Ovary (tissue), 10 donors: ENCODE measurements at places on chromosomes 2 and 18. TPM values are rescaled to one million over a fixed set of nuclear protein-coding genes. Genes with fewer than 3 reads are reported as not detected.

DNA sequence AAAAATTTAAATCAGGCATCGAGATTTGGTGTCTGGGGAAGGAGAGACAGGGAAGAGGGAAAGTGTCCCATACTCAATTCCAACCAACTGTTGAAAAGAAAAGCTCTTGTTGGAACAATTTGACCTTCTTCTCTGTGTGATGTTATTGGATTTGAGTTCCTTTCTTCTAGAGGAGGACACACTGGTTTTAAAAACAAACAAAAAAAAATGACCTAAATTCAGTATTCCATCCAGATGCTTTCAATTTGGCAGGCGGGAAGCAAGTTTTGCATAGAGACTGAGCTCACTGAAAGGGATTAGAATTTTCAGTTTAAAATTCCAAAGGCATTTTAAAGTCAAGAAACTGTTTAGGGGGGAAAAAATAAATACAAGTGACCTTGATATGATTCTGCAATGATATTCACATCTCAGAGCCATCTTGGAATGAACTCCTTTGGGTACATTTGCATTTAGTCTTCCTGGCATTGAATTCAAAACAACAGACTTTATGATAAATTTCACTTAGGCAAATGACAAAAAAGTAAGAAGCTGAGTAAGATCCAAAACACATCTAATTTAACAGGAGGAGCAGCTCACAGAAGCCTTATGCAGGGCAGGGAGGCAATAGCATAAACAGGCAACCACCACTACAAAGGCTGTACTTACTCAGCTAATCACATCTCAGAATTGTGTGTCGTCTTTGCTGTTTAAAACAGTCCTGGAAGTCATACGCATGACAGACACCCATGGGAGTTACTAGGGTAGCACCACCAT is 126.8 kb downstream of the CDH20 start:
- DNase-seq, result no peak

GRCh38 chr2:203656522-203657287 is 49.7 kb upstream of the CD28 start:
- no peak for DNase-seq

DNA sequence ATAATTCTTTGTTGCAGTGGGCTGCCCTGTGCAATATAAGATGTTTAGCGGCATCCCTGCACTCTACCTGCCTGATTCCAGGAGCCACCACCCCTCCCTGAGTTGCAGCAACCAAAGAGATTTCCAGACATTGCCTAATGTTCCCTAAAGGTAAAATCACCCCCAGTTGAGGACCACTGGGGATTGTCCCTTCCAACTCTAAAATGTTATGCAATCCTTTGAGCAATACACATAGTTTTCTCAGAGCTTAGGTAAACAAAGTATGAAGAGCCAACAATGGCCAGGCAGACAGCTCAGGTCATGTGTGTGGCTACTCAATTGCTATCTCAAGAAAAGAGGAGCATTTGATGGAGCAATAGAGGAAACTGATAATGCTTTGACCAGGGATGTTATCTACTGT is 87.0 kb downstream of the XDH start:
- no peak for DNase-seq

DNA sequence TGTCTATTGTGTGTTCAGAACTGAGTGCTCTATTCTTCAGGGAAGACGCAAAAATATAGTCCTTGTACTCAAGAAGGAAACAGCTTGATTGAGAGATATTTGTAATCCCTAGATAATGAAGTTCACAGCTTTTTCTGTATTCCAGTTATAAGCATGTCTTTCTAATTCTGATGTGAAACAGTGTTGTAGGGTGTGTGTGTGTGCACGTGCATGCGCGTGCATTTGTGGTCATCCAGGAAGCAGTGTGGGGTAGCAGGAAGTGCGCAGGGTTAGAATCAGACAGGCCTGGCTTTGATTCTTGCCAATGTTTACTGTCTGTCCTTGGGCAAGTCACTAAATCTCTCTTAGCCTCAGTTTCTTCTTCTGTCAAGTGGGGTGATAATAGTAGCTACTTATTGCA is 87.9 kb downstream of the NPAS2 start:
- no peak for DNase-seq

DNA sequence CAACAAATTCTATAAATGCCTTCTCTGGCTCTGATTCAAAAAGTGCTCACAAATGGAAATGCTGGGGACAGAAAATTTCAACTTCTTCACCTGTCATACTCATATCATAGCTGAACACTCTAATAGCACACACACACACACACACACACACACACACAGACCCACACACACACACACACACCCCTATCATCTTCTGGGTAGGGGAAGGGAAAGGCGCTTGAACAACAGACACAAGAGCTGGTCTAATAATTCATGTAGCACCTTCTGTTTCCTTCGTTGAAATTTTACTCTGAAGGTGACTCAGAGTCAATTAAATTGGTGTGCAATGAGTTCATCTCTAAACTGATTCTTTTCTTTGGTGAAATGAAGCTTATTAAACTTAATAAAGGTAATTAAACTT is 32.9 kb downstream of the CD28 start:
- no peak for DNase-seq

GRCh38 chr18:42578792-42579191 is 536.7 kb downstream of the RIT2 start:
- no peak for DNase-seq

GRCh38 chr2:202542142-202542541 is 92.6 kb upstream of the FAM117B start:
- DNase-seq, result no peak

DNA sequence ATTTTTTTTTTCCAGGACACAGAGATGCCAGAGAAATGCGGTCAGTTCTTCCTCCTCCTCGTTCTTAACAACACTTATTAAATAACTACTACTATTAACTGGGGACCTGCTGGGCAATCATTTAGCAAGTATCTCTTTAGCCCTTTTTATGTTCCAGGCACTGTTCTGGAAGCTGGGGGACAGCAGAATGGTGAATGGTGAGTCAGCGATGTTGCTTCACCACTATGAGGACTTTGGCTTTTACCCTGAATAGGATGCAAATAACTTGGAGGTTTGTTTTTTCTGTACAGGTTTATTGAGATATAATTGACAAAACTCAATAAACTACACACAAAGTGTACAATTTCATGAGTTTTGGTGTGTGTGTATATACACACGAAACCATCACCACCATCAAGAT is 179.9 kb upstream of the MSH6 start:
- no peak for DNase-seq

GRCh38 chr2:241788572-241788971 is 11.9 kb downstream of the GAL3ST2 start:
- DNase-seq, result no peak

DNA sequence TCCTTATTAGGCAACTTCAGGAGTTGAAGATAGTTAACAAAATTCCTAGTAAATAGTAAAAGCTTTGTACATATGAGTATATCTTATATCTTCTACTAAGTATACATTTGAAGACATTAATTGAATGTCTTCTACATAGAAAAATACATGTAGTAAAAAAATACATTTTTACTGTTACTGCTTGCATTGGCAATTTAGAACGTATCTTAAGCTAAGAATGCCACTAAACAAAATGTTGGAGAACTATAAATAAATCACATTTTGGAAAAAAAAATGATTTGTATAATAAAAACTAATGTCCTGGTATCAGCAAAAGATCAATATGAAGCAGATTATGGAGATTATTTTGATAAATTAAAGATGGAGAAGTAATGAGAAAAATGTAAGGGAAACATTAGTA is 434.2 kb upstream of the SLC8A1 start:
- no peak for DNase-seq

- DNase-seq, result no peak
Measured at GRCh38 chr2:62660087-62660486, 45.4 kb upstream of the EHBP1 start.

DNA sequence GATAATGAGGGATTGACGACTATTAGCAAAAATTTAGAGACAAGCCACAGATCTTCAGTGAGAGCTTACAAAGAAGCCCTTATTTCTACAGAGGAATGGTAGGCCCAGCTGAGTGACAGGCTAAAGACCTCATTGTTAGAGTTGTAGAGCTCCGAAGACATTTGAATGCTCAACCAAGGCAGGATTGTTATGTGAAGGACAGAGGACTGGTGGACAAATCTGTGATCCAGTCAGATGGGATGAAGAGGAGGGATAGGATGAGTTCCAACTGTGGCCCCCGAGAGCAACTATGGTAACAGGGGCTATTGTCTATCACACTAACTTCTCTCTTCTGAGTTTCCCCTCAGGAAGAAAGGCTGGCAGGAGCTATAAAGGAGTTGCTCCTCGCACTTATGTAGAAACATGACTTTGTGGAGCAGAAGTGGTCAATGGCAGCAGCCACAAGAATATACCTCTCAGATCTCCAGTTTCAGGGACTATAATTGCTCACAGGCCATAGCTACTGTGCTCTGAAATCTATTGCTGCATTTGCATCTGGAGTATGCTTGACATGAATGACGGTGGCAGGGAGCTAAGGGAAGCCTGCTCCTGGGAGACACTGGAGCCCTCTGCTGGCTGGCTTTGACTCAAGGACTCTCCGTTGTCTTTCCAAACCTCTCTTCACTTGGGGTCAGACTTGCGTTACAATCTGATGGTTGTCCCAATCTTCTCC is 50.3 kb upstream of the GREB1L start:
- no peak for DNase-seq

DNA sequence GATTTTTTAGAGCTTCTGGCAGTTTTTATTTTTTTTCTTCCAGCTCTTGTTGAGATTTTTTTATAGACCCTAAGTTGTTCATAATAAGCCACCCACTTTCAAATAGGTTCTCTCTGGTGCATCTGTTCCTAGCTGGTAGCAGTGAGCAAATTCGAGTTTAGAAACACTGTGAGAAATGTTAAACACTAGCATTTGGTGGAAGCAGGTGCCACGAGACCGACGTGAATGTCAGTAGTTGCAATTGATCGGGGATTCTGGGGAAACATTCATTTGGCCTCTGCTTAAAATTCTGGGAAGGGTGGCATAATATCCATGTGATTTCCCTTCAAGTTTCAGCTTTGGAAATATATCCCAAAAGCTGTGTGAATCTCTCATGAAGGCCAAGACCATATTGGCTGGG is 435.0 kb downstream of the RNF144A start:
- no peak for DNase-seq

The MAP2 gene
- total RNA-seq, result 6.0 TPM

The KIDINS220 gene
- 61.7 TPM for total RNA-seq

The TLX2 gene
- not detected for total RNA-seq

The MGAT4A gene
- total RNA-seq, result 8.3 TPM

The CHRNG gene
- total RNA-seq, result not detected

The PARD3B gene
- 24.1 TPM for total RNA-seq
